GM13976 (cell line): ENCODE measurements at places on chromosomes 4 and X.

- no peak for DNase-seq
These were observed 1069.8 kb downstream of the ADGRL3 start for GRCh38 chr4:62269918-62270317.

GRCh38 chrX:78725287-78725686, 22.2 kb upstream of the LPAR4 start:
- no peak for DNase-seq

- DNase-seq: no peak
These were observed 8.4 kb downstream of the TDO2 start for GRCh38 chr4:155911905-155912304.

GRCh38 chr4:21976166-21976565, 27.6 kb upstream of the KCNIP4 start:
- DNase-seq: no peak

- DNase-seq: no peak
These were observed 33.6 kb upstream of the JADE1 start for GRCh38 chr4:128775916-128776315.

- no peak for DNase-seq
These were observed 123.5 kb upstream of the LEF1 start for GRCh38 chr4:108292229-108292628.

- DNase-seq: no peak
These were observed 252.0 kb upstream of the DIAPH2 start for GRCh38 chrX:96432647-96433046.

GRCh38 chr4:81204571-81204970, 10.5 kb downstream of the PRKG2 start:
- DNase-seq: no peak

DNA sequence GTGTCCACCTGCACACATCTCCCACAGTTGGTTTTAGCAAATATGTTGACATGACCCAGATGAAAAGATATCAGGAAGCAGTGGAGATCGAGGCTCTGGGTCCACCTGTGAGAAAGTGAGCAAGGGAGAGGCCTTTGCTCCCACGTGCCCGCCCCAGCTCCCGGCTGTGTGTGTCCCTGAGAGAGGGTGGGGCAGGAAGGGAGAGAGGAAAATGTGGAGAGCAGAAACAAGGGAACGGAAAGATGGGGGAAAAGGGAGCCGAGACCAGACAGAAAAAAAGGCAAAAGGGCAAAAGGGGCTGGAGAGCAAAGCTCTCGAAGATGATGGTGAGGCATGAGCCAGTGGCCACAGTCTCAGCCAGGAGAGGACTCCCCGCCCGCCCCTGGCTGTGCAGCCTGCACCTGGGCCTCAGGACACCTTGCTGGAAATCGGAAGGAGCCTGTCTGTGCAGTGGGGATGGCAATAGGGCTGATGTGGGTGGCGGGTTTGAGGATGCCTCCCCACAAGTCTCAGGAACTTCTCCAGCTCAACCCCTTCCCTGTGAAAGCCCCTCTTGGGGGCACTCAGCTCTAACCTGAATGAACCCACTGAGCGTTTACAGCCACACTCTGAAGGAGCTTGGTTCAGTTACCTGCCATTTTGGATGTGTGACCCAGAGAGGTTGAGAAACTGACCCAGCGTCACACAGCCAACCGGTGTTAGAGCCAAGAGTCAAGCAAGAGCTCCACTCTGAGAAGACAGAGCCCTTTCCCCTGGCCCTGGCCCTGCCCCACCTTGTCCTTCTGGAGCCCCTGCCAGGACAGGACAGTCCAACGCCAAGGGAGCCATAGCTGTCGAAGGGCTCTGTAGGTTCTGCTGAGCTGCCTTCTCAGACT, 20.3 kb upstream of the MSX1 start:
- no peak for DNase-seq

DNA sequence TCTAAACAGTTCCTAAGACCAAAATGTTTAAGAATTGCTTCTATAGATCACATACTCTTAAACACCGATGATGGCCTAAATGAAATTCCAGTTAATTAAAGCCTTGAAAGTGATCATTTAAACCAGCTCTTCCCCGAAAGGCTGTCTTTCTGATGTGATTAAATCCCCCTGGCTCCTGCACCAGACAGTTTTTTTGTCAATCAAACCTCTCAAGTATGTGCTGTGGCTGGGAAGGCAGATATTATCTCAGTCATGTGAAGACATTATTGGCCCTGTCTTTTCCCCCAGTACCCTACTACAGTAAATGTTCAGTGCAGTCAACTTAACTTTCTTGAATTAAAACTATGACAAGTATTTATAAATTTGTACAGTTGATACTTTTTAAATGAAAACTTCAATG, 121.0 kb upstream of the MYOZ2 start:
- no peak for DNase-seq

GRCh38 chrX:105646592-105647372, 175.6 kb upstream of the NRK start:
- no peak for DNase-seq

GRCh38 chrX:53813670-53814440, 127.3 kb upstream of the HUWE1 start:
- no peak for DNase-seq

DNA sequence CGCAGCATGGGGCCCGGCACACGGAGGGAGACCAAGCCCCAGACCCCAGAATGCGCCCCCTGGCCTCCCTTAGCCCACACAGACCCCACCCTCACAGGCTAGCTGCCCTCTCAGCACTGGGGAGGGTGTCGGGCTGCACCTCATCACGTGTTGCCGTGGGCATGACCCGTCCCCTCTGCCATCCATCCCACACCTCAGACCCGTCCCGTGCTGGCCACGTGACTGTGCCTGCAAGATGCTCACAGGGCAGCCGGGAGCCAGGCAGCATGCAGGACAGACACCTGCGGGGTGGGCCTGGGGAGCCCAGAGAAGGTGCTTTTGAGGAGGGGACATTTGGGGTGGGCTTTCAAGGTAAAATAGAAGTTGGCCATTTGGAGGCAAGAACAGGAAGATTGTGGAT, 4.8 kb downstream of the MSANTD1 start:
- DNase-seq: no peak

GRCh38 chrX:115350711-115351381, 61.3 kb downstream of the LUZP4 start:
- DNase-seq: no peak
